Fibroblast of skin of scalp (primary cell): ENCODE measurements at places on chromosomes 13 and 19.

DNA sequence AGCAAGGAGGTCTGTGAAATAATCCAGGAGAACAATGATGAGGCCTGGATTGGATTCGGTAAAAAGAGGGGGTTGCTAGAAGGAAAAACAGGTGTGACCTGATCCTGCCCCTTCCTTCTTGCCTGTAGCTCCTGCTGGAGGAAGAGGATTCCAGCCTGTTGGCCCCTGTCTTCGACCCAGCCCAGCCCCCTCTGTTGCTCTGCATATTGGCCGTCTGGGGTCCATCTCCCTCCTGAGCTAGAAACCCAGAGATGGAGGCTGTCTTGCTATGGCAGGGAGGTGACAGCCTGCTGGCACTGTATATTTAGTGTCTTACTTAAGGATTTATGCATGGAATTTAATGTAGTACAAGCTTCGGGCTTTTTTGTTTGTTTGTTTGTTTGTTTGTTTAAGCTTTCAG is 6.6 kb downstream of the DMRTC2 start:
- DNase-seq: no peak

GRCh38 chr13:100561158-100561499 is 27.5 kb downstream of the GGACT start:
- DNase-seq: peak; percentile 4

- no peak for DNase-seq
Measured at GRCh38 chr13:75425216-75426009, 56.6 kb downstream of the TBC1D4 start.

DNA sequence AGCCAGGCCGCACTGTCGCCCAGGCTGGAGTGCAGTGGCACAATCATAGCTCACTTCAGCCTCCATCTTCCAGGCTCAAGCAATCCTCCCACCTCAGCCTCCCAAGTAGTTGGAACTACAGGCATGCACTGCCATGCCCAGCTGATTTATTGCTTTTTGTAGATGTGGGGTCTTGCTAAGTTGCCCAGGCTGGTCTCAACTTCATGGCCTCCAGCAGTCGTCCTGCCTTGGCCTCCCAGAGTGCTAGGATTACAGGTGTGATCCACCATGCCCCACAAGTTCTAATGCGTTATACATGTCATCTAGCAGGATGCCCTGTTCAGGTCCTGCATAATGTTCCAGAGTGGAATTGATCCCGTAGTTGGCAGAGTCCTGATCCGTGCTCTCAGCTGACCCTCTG is 4.6 kb downstream of the C19orf53 start:
- no peak for DNase-seq

DNA sequence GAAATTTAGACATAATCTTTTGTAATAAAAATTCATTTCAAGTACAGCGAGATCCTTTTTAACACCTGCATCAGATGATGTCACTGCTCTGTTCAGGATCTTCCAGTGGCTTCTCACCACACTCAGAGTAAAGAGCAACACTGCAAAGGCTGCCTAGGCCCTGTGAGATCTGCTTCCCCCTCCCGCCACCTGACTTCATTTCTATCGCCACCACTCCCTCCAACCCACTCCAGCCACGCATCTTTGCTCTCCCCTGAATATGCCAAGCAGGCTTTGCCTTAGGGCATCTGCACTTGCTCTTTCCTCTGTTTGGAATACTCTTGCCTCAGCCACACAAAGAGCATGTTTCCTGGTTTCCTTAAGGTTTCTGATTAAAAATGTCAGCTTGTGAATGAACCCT is 58.3 kb downstream of the MBNL2 start:
- DNase-seq: no peak

DNA sequence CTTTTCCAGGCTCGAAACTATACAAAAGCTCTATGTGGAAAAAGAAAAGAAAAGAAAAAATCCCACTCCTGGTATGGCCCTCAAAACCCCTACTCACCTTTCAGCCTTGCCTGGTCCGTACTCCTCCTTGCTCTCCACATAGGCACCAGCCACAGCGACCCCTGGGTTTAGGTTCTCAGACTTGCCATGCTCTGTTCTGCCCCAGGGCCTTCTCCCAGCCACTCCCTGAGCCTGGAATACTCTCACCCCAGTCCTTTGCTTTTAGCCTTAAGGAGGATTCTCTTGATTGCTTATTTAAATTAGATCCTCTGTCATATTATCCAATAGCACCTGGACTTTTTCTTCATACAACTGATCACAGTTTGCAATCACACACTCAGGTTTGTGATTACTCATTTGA is 522.5 kb downstream of the DIAPH3 start:
- DNase-seq: no peak

GRCh38 chr19:45323671-45324081 is 1.0 kb upstream of the CKM start:
- no peak for DNase-seq

DNA sequence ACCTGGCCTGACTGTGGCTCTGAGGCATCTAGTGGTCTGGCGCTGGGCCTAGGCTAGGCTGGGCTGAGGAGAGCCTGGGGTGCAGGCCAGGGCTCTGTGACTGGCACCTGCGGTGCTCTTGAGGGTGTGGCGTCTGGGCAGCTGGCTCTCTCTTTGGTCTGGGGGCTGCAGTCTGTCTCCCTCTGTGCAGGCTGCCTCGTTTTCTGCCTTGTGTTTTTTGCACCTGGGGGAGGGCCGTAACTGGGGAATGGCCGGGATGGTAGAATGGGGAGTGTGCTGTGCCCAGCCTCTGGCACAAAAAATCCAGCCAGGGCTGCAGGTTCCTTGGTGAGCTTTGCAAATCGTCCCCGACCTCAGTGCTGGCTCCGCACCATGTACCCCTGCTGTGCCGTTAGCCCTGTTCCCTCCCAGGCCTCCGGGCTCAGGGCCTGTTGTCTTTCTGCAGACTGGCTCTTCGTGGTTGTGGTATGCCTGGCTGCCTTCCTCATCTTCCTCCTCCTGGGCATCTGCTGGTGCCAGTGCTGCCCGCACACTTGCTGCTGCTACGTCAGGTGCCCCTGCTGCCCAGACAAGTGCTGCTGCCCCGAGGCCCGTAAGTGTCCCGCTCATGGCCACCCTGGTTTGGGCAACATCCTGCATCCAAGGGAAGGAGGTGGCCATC is 6.5 kb upstream of the USF2 start:
- no peak for DNase-seq

DNA sequence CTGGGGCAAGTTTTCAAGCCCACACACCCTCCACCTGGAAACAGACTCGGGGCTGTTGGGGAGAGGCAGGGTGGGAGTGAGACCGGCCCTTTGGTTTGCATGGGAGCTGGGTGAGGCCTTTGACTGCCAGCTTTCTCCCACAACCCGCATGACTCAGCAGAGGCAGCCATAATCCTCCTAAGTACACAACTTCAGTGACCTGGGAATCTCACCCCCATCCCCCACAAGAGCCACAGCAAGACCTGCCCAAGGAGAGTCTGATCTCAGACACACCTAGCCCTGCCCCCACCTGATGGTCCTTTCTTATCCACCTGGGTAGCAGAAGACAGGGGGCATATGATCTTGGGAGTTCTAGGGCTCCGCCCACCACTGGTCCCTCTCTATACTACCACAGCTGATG is 1615.4 kb downstream of the EFNB2 start:
- no peak for DNase-seq
